ENCODE measurements at places on chromosomes 7 and 10.

DNA sequence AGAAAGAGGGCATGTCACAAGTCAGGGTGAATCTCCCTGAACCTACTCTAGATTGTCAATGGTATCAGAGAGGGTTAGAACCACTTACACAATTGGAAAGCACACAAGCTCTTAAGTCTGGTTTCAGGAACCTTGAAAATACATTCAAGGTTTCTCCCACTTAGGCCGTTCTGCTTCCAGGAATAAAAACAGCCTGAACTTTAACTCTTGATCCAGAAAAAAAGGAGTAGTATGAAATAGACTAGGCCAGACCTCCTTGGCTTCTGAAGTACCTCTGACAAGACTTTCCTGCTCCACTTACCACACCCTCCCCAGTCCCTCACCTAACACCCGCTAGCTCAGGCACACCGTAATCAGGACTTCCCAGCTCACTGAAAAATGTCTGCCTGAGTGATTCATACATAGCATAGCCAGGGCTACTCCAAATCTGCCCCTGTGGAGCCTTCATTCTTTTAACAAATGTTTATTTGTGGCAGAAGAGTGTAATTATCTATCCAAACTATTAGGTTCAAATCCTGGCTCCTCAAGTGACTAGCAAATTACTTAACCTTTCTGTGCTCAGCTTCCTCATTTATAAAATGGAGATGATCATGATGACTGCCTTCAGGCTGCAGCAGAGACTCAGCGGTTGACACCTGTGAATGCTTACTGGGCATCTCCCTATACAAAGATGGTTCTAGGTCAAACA lies 30.3 kb upstream of the IL6 start:
- DNase-seq = no peak

DNA sequence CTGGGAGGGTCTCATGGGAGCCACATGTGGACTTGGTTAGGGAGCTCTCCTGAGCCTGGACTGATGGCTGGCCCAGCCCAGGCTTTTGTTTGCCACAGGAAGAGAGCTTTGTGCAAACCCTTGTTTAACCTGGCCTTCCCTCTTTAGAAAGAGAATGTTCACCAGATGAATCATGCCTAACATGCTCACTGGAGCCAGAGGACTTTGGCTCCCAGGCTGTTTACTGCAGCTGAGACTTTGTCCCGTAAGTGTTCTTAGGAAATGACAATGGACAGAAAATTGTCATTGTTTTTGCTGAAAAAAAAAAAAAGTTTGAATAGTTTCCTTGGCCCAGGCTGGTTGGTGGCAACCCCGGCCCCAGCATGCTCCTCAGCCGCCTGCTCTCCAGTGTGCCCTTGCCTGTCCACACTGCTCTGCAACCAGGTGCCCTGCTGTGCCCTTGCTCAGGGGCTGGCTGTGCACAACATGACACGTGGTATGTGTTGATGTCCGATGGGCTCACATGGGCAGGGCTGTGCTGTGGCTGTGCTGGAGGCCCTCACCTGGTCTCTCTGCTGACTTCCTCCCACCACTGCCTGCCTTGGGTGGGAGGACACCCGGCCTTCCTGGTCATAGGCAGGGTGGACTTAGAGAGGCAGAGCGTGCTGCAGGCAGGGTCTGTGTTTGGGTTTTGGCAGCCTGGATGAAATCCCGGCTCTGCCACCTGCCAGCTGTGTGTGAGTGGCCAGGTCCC lies 215.3 kb upstream of the ZNF32 start:
- no peak for DNase-seq

GRCh38 chr10:15809450-15809849 lies 50.9 kb downstream of the MINDY3 start:
- DNase-seq = no peak

DNA sequence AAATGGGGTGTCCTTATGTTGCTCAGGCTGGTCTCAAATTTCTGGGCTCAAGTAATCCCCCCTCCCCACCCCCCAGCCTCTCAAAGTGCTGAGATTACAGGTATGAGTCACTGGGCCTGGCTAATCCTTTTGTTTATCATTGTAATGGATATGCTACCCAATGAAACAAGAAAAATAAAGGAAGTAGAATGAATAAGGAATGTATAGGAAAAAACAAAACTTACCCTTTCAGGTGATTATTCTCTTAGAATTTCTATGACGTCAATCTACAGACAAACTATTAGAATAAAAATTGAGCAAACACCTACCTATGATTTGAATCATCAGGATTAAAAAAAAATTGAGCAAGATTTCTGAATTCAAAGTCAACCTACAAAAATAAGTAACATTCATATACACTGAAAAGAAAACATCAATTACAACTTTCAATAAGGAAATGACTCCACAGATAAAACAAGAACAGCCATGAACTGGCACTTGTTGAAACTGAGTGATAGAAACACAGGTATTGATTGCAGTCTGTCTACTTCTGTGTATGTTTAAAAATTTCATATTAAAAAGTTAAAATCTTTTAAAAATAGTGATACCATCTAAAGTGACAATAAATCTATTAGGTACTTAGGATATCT lies 12.2 kb downstream of the ADAM12 start:
- no peak for DNase-seq

DNA sequence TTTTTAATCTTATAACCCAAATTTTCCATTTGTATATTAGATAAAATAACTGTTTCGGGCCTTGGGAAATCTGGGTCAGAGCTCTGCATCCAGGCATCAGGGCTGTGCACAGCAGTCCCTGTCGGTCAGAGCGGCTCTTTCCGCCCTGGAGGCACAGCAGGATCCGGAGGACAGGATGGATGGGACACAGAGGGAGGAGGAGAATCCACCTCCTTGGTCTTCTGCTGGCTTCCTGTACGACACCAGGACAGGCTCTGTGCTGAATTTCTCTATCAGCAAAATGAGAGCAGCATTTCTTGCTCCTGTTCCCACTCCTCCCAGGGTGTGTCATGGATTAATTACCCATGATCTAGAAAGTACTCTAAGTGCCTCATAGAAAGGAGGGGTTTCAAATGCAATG lies 254.9 kb downstream of the SKAP2 start:
- DNase-seq = no peak

- DNase-seq = peak; percentile 39
Observed at GRCh38 chr7:129780974-129781927, 169.7 kb downstream of the NRF1 start.

GRCh38 chr10:10819206-10819856 lies 198.3 kb upstream of the CELF2 start:
- DNase-seq = no peak
